ENCODE measurements at places on chromosomes 11 and 22.

DNA sequence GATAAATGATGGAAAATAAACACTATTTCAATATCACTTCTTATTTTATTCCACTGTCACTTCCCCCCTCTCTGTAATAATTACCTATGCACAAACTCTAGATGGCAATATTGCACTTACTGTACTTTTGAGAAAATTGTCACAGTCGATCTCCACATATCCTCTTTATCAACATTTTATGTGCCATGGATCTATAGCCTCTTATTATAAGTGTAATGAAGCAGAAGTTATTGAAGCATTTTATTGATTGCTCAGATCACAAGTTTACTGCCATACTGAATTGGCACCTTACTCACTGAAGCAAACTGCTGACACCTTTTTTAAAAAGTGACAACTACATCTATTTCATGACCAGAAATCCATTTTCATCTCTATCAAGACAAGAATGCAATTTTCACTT, 133.4 kb downstream of the DCDC1 start:
- no peak for DNase-seq

DNA sequence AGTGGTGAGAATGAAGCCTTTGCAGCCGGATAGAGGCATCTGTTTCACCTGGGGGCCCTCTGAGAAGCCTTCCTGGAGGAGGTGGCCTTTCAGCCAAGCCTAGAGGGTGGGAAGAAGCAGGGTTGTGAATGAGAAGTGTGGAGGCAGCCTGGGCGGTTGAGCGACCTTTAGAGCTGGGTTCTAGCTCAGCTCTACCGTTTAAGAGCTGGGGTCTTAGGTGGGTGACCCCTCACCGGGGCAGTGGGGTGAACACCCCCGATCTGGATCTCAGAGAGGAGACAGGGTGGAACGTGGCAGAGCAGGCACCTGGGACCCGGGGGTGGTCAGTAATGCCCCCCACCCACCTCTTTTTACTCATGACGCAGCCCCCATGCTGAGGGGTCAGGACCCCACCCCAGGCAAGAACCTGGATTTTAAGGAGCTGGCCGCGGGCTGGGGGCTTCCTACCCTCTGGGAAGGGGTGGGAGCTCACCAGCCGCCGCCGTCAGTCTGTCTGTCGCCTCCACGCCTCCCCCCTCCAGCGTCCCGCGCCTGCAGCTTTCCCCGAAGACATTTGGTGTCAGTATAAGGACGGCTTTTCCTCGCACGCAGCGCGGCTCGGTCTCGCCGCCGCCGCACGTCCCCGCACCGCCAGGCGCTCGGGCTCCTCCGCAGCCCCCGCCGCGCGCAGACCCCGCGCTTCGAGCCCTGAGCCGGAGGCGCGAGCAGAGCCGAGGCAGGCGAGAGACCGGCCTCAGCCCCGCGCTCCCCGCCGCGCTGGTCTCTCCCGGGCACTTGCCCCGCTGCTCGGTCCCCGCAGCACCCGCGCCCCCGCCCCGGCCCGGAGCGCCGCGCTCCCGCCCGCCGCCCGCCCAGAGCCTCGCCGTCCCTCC, 13.3 kb upstream of the CACNA1I start:
- DNase-seq = no peak

GRCh38 chr11:110093407-110094297, 460 bp downstream of the ZC3H12C start:
- DNase-seq = no peak

DNA sequence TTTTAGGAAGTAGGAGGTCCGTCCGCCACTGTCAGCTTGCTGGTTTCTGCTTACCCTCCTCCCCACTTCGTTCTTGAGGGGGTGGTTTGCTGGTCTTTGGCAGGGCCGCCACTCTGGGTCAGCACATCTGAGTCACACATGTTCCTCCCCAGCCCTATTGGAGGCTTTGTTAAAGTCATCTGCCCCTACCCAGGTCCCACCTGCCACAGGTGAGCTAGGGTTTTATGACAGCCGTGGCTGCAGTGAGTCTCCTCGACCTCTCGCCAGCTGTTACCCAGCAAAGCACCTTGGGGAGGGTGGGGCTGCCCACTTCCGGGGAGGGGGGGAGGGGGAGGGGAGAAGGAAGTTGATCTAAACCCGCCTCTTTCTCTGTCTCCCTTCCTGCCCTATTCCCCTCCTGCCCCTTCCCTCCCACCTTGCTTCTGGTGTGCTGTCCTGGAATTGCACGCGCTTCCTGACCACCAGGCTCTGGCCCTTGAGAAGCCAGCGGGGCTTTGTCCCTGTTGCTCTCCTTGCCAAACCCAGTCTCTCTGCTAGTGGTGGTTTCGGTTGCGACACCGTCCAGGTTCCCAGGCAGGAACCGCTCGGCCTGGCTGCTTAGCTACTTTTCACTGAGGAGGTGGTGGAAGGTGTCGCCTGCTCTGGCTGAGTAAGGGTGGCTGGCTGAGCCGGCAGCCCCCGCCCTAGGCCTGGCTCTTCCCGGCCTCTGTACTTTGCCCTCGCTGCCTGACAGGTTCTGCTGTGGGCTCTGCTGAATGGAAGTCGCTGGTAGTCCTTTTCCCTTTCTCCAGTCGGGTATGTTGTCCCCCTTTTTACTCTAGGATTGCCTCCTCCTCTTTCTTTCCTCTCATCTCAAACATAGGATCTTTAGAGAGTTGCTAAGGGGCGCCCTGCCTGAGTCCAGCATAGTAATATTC, 28.5 kb downstream of the RCOR2 start:
- no peak for DNase-seq

DNA sequence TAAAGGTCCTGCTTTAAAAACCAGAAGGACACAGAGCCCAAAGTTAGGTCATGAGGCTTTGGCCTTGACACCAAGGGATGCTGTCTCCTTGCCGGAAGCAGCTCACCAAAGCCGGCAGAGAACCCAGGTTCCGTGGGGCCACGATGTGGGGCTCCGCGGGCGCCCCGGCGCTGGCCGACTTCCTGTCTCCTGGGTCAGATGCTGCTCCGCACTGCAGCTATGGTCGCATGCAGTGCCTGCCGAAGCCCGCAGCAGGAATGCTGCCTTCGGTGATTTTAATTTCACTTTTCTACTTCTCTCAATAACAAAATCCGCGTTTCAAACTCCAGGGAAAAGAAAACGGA, 454 bp upstream of the OTUB1 start:
- no peak for DNase-seq

DNA sequence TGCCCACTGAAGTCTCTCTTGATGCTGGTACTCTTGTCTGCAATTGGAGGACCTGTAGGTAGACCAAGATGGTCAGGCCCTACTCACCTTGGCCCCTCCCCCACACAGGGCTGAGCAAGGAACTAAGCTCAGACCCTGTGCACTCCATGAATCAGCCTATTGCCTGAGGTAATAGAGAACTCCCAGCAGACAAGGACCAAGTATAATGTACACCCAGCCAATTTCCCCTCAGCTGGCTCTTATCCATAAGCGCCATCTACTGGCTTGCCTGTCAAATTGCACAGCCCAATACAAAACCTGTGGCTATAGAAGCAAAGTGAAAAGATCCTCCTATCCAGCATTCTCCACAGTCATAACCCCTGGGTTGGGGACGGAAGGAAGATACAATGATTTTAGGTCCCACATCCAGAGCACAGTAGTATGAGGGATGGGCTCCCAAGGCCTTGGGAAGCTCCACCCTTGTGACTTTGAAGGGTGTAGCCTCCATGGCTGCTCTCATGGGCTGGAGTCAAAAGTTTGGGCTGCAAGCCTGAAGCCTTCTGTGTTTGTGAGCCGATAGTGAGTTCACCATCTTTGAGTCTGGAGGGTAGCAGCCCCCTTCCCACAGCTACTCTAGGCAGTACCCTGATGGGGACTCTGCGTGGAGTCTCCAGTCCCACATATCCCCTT, 56.0 kb downstream of the GLYATL2 start:
- DNase-seq = no peak

- no peak for DNase-seq
These were observed 34.6 kb downstream of the SLC6A5 start for GRCh38 chr11:20634044-20634443.

DNA sequence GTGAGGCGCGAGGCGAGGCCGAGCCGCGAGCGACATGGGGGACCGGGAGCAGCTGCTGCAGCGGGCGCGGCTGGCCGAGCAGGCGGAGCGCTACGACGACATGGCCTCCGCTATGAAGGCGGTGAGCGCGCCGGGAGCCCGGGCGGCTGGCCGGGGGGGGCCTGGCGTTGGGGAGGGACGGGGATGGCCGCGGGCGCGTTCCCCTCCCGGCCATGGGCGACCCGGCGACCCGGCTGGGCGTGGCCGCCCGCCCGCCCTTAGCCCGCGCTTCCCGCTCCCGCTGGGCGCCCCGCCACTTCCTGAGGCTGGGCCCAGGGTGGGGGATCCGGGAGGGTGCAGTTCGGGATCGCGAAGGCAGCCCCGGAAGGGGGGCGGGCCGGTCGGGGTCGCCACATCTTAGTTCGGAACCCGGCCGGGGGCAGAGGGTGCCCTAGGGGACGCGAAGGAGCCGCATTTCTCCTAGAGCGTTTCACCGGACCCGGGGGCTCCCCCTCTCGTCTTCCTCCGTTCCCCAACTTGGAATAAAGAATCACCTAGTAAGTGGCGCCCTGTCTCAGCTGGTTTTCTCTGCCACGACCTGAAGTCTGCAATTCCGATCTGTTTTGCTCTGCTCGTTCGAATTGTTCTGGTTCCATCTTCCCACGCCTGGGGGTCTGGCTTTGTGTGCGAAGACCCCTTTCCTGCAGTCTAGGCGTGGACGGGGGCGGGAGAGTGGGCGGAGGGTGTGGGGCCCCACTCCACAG, 536 bp downstream of the YWHAH start:
- DNase-seq = no peak

DNA sequence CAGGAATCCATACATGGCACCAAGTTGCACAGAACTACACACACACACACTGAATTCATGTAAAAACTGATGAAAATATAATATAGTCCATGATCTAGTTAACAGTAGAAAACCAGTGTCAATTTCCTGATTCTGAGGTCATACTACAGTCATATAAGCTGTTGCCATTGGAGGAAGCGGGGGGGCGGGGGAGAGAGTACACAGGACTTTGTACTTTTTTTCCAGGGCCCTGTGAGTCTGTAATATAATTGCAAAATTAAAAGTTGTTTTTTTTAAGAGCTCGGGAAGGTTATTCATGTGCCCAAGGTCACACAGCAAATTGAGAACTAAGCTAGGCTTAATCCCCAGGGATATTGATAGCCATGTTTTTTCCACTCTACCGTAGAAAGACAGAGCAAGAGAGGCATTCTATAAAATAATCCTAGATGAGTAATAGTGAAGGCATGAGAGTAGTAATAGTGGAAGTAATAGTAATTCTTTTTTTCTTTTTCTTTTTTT, 312.3 kb downstream of the MN1 start:
- DNase-seq = no peak

- DNase-seq = no peak
These were observed 238.1 kb upstream of the TENM4 start for GRCh38 chr11:79678780-79679452.

- DNase-seq = no peak
These were observed 530.6 kb upstream of the KIRREL3 start for GRCh38 chr11:127531167-127531566.

GRCh38 chr22:29155966-29156365, 49.7 kb upstream of the EMID1 start:
- DNase-seq = no peak

DNA sequence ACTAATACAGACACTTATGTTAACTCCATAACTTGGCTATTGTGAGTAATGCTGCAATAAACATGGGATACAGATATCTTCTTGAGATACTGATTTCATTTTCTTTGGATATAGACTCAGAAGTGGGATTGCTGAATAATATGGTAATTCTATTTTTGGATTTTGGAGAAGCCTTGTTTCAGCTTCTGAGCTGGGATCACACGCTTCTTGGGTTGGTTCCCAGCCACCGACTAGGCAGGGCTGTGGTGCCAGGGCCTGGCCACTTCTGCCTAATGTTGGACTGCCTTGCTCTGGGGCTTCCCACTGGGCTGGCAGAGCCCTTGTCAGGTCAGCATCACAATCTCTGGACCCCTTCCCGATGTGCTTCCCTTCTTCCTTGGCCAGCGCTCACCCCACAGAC, 14.0 kb upstream of the MCHR1 start:
- peak; percentile 27 for DNase-seq

- no peak for DNase-seq
These were observed 101.0 kb upstream of the SORL1-AS1 start for GRCh38 chr11:121553806-121554205.

DNA sequence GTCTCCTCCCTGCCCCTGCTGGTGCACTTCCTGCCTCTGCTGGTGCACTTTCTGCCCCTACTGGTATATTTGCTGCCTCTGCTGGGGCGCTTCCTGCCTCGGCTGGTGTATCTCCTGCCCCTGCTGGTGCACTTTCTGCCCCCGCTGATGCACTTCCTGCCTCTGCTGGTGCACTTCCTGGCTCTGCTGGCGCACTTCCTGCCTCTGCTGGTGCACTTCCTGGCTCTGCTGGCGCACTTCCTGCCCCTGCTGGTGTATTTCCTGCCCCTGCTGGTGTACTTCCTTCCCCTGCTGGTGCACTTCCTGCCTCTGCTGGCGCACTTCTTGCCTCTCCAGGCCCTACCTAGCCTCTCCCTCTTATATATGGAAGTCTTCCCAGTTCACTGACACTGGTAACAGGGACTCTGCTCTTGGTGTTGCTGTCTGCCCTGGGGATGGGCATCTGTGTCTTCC, 10.1 kb downstream of the MTFP1 start:
- DNase-seq = no peak

DNA sequence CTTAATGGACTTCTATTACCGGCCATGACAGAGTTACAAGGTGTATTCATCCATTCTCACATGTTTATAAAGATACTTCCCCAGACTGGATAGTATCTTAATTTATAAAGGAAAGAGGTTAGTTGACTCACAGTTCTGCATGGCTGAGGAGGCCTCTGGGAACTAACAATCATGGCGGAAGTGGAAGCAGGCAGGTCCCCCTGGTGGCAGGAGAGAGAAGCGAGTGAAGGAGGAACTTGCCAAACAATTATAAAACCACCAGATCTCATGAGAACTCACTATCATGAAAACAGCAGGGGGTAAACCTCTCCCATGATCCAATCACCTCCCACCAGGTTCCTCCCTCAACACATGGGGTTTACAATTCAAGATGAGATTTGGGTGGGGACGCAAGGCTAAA, 170.0 kb upstream of the PDGFD start:
- no peak for DNase-seq

- DNase-seq = no peak
These were observed 13.1 kb upstream of the TCF20 start for GRCh38 chr22:42283278-42284201.

DNA sequence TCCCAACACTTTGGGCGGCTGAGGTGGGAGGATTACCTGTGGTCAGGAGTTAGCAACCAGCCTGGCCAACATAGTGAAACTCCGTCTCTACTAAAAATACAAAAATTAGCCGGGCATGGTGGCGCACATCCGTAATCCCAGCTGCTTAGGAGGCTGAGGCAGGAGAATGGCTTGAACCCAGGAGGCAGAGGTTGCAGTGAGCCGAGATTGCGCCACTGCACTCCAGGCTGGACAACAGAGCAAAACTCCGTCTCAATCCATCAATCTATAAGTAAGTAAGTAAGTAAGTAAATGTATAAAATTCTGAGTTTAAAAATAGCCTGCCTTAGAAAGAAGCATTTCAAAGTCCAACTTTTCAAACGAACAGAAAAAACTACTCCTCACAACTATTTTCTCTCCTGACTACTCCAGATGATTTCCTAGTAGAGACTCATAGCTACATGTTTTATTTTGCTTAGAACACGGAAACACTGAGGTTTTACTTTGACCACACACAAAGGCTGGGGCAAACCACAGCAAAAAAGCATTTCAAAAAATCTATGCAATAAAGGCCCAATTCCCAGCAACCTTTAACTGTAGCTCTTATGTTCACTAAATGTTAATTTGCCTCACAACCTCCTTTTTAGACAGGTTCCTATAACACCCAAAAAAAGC, 16.3 kb downstream of the SPTY2D1 start:
- DNase-seq = no peak
